ENCODE measurements at places on chromosomes 16 and 17.

- DNase-seq: peak; percentile 67
Measured at GRCh38 chr16:72291531-72291981, 119.6 kb upstream of the PMFBP1 start.

DNA sequence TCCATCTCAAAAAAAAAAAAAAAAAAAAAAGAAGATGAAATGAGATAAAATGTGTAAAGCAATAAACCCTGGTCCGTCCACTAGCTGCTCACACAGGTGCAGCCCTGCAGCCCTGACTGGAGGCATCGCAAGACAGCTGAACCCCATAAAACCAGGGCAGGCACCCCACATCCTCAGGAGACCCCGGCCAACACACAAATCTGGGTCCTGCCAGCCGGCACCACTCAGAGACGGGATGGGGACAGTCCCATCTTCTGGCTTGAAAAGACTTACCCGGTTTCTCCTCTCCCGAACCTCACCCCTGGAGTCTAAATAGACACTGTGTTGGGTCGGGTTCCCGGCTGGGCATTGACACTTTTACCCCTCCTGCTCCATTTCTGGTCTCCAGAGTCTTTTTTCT, 52.7 kb upstream of the TNRC6C start:
- no peak for DNase-seq

- DNase-seq: no peak
Measured at GRCh38 chr17:21524211-21524591, 148.0 kb downstream of the KCNJ12 start.

DNA sequence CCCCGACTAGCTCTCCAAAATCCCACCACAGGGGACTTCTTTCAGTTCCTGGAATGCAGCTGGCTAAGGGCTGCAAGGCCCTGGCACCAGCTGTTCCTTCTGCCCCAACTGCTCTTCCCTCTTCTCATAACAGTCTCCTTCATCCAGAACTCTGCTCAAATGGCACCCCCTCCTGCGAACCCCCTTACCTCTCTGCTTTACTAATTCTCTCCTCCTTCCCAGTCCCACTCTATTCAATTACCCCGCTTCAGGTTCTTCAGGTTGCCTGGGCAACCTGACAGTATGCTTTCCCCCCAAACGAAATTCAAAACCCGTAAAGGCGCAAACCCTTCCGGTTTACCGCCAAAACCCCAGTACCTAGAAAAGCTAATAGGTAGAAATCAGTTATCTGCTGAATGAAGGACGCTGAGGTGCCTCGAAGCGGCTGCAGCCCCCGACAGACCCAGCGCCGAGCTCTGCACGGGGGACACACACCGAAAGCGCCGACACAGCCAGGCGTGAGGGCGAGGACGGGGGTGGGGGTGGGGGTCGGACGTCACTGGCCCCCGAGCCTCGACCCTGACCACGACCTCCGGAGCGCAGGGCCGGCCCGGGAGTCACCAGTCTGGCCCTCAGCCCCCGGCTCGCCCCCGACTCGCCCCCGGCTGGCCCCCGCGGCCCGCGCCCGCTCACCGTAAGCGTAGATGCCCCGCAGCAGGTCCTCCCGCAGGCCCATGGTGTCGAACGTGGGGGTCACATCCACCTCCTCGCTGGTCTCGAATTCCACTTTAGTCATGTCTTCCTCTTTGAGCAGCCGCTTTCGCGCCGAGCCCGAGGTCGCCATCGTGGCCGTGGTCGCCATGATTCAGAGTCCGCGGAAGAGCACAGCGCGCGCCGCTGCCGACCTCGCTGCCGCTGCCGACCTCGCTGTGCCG, 550 bp downstream of the EIF4A3 start:
- no peak for DNase-seq

- no peak for DNase-seq
Measured at GRCh38 chr17:67865438-67865837, 40.1 kb downstream of the BPTF start.

DNA sequence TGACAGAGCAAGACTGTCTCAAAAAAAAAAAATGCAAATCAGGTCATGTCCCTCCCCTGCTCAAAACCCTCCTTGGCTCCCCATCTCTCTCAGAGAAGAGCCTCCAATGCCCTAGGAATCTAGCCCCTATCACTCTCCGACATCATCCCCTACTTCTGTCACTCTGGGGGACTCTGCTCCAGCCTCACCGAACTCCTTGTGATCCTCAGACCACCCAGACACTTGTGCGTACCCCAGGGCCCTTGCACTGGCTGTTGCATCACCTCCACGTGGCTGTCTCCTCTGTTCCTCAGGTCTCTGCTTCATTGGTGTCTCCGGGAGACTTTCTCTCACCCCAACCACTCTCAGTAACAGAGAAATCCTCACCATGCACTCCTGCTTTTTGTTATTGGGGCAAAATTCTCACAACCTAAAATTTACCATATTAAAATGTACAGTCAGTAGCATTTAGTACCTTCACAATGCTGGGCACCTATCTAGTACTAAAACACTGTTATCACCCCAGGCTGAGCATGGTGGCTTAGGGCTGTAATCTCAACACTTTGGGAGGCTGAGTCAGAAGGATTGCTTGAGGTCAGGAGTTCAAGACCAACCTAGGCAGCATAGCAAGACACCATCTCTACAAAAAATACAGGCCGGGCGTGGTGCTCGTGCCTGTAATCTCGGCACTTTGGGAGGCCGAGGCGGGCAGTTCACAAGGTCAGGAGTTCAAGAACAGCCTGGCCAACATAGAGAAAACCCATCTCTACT, 15.2 kb downstream of the PLA2G10 start:
- DNase-seq: no peak

DNA sequence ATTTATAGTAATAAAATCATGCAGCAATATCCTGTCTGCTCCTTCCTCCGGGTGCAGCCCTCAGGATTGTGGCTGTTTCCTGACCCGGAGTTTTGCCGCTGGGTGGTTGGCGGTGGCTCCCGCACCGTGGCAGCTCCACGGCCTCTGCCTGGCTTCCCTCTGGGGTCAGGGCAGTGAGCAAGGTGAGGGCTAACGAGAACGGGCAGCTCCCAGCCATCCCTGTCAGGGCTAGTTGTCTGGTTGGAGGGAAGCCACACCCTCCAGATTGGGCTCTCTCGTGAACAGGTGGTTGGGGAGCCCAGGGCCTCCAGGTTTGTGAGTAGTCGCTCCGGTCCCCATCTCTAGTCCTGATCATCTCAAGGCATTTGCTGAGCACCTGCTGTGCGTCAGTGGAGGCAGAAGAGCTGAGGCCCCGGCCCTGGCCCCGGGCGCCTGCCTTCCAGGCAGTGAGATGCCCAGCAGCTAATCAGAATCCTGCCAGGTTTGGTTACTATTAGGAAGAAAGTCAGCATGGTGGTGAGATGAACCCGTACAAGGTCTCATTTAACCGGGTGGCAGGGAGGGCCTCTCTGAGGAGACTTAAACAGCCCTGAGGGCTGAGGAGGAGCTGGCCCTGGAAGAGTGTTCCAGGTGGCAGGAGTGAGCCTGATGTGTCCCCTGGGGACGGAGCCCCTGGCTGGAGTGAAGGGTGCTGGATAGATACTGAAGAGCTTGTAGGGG, 2.3 kb upstream of the NUDT16L1 start:
- no peak for DNase-seq

DNA sequence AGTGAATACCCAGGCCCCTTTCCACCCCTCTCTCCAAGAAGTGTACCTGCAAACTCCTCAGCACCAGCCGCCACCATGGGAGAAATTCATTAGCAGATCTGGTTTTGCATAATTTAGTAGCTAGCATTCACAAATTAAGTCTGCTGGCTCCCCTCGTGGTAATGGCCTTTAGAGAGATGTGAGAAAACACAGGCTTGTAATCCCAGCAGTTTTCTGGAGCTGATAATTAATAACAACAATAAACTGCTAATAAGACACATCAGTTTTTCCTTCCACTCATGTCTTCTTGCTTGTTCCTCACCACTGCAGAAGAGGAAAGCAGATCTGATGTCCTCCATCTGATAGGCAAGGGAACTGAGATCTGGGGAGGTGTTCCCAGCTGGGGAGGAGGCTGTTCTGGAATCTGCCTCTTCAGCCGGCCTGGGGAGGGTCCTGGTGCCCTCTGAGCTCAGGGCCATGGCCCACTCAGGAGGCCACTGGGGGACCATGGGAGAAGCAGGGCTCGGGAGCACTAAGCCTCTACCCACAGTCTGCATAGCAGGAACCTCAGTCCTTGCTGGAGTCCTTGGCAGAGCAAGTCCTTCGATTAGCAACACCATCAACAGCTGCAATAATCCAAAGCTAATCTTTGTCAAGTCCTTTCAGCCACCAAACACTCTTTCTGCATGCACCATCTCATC, 74.2 kb upstream of the DNAJA2 start:
- no peak for DNase-seq

DNA sequence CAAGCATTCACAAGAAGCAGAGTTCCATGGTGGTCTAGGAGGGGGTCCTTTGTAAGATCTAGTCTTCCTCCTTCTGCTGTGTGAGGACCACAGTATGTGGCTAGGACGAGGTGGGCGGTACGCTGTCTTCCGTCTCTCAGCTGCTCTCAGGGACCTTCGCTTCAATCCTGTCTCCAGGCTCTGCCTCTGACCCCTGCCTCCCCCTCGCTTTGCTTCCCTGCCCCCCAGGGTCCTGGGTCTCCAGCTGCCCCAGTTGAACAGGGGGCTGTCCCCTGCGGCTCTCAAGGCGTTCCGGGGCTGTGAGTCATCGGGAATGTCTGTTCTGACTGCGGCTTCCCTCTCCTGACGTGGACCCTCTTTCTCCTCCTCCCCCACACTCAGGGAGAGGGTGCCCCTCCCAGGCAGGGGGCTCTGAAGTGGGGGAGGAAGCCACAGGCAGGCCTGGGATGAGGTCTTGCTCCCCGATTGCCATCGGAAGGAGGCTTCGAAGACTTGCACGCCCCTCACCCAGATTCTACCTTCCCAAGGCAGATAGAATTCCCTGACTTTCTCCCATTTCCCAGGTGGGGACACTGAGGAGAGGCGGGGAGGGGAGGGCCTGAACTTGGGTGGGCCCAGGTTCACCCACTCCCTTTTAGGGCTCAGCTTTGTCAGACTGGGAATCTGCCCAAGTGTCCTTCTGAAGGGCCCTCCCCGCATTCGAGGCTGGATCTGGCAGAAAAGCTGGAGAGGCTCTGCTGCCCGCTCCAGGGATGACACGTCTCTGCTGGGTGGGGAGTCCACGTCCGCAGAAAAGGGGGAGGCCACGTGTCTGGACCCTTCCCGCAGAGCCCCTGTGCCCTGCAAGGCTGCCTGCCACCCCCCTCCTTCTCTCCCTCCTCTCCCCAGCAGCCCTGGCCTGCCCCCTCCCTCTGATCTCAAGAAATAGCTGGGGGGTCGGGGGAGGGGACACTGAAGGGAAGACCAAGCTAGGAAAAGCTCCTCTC, 9.1 kb upstream of the COL1A1 start:
- DNase-seq: peak; percentile 81

- peak; percentile 19 for DNase-seq
Measured at GRCh38 chr16:87951552-87952538, 611 bp downstream of the BANP start.

DNA sequence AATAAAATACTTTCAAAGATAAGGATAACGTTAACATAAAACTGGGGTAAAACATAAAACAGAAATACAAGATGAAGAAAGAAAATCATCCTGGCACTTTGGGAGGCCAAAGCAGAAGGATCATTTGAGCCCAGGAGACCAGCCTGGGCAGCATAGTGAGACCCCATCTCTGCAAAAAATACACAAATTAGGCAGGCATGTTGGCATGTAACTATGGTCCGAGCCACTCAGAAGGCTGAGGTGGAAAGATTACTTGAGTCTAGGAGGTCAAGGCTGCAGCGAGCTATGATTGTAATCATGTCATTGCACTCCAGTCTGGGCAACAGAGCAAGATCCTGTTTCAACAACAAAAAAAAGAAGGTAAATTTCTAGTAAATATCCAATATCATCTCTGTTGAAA, 19.6 kb downstream of the TAT start:
- no peak for DNase-seq

DNA sequence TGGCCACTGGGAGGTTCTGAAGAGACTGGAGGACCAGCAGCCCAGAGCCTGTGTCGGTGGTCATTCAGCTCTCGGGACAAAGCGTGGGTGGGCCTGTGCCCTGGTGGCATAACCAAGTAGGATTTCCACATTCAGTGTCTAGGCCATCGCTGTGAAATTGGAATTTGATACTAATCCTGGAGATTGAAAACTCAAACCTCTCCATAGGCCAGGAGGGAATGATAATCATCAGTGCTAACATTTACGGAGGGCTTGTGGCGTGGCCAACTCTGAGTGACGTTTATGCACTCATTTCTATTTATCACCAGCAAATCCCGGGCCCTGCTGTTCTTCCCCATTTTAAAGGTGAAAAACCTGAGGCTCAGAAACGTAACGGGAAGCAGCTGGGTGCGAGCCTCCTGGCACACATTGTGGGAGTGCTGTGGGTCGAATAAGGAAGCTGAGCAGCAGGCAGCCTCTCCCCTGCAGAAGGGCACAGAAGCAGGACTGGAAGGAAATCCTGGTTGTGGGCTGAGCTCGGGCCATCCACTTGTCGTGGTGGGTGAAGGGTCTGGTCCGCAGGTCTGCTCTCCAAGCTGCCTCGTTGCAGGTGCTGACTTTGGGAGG, 33.1 kb downstream of the RAI1 start:
- no peak for DNase-seq

DNA sequence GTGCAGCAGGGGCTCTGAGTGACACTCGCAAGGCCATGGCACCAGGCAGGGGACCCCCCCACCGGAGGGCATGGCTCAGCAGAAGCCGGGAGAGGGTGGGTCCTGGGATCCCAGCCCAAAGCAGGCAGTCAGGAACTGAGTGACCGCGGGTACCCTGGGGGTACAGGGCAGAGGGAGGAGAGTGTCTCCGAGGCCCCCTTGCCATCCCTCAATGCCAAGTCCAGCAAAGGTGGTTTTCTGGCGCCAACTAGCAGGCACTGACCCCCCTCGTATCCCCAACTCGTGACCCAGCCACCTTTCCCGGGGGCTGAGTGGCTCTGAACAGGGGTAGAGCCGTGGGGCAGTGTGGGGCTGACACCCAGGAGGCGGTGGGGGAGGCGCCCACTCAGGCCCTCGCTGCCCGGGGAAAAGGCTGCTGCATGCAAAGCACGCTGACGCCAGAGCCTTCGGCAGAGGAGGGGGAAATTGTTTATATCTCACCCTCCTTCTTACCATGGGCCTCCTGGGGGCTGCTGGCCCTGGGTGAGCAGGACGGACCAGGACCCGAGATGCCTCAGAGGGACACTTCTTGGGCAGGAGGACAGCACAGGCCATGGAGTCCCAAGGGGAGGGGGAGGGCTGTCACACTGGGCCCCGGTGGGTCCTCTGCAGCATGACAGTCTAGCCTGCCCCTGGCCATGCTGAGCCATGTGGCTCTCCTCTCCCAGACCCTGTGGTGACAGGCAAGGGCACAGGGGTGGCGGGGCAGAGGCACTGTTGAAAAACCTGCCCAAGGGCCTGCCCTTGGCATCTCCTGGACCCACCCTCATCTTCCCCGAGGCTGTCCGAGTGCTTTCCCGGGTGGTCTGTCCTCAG, 14.6 kb upstream of the ENPP7 start:
- DNase-seq: no peak

- no peak for DNase-seq
Measured at GRCh38 chr16:53836680-53837079, 132.7 kb downstream of the FTO start.

GRCh38 chr17:33416131-33416530, 123.0 kb upstream of the ASIC2 start:
- DNase-seq: no peak

DNA sequence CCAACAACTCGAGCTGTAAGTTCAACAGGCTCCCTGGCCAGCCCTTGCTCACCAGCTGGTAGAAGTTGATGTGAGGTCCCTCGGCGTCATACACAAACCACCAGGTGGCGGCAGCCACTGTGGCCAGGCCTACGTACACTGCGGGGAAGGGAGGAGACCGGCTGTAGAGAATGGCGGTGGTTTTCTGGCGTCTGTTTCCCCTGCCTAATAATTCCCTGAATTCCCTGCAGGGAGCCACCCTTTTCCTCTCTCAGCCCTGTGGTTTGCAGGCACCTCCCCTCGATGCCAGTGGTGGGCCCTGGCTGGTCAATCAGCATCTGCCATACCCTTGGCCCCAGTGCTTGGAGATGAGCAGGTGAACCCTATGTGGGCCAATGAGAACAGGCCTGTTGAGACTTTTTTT, 18.9 kb upstream of the P2RX1 start:
- peak; percentile 8 for DNase-seq
